ENCODE measurements at places on chromosomes 2 and 18.

GRCh38 chr18:67854340-67854739 is 337.8 kb upstream of the DSEL start:
- DNase-seq: no peak

- no peak for DNase-seq
These were observed 167.5 kb downstream of the ARL4C start for GRCh38 chr2:234329202-234329960.

- DNase-seq: no peak
These were observed 49.1 kb upstream of the IGFBP2 start for GRCh38 chr2:216584112-216584511.

DNA sequence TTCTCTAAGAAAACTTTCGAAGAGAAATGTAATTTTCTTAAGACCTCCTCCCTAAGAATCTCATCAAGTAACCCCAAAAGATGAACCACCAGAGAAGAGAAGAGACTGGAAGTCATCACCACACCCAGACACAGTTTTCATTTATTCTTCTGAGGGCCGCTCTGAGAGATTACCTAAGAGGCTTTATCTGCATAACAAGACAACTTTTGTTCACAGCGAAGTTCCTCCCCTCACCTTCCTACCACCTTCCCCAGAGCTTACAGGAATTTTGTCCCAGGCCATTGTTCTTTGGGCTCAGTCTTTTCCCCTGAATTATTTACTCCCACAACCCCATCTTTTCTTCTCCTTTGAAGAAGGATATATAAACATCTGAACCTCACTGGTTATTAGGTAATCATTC is 92.8 kb downstream of the AKAIN1 start:
- no peak for DNase-seq

GRCh38 chr2:205682239-205682970 is at the start of gene NRP2:
NRP2 (plus strand) TSS chr2:205682501; CDS start chr2:205683291, 790 bp downstream.
- peak; percentile 49 for DNase-seq

DNA sequence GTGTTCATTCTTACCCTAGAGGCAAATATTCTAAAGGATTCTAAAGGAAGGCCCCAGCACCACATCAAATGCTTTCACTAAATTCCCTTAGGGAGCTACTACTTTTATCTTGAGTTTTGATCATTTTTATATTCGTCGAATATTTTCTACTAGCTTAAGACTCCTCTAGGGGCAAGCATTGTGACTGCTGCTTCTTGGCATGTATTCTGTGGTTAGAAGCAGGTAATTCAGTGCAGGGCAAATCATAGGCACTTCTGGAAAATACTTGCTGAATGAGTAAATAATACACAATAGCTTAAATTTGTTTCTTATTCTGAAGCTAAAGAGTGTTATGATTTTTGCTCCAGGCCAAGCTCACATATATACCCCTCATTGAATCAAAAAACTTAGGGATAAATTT is 136.4 kb downstream of the LRP2 start:
- DNase-seq: no peak

DNA sequence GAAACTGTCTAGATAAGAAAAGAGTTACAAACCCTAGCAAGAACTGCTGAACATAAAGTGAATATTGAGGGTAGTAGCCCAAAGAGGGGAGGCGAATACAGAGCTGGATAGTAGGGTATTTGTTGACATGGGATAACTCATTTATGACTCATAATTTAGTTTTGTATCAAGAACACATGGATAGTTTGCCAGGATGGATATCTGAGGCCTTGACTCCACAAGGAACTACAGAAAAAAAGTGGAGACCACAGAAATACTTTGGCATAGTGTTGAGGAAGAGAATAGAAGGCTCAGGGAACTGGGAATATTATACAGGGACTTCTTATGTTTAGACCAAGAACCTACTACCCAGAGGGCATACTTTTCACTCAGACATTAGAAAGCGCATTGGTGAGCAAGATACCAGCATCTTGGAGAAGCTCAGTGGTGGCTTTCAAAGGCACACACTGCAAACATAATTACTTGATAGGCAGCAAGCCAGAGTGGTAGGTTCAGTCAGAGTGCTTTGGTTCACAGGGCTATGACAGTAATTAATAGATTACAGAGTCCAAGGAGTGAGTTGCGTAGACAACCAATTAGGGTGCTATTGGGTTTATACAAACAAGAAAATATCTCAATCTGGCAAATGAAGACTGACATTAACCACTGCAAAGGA is 51.9 kb upstream of the ZBTB7C start:
- no peak for DNase-seq

GRCh38 chr2:69805887-69806286 is 23.6 kb upstream of the GMCL1 start:
- DNase-seq: no peak

DNA sequence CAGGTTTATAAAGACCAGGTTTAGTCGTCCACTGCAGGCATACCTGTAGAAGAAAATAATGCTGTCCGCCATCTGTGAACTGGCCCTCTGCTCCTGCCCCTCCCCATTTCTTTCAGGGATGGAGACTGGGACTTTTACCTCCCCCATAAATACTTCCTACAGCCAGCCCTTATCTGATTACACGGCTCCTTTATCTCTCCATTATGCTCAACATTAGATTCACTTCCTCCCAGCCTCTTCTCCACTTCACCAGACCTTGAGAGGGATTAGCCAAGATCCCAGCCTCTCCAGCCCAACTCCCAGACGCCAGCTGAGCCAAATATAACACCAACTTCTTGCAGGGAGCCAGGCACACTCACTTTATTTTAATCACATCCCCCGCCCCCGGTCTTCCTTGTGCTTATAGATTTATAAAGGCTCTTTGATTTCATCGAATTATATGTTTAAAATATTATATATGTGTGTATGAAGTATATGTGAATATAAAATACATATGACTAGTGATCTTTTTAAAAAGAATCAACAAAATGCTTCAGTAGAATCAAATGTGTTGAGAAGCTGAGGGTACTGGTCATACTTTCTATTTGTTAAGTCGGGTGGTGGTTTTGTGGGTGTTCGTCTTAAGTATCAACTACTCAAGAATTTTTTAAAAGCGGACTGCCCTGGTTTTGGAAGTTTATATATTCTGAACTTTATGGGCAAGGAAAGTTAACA is 81.0 kb downstream of the SPRED2 start:
- DNase-seq: no peak

GRCh38 chr18:55743736-55744135 is 155.7 kb upstream of the TCF4 start:
- no peak for DNase-seq

- DNase-seq: no peak
These were observed 39.0 kb upstream of the SIX3 start for GRCh38 chr2:44902217-44903137.

- DNase-seq: no peak
These were observed 39.1 kb upstream of the HS6ST1 start for GRCh38 chr2:128357506-128358370.

- DNase-seq: no peak
These were observed 306.1 kb downstream of the NOL4 start for GRCh38 chr18:33918571-33918970.

GRCh38 chr2:157178874-157179273 is 78.6 kb upstream of the GALNT5 start:
- DNase-seq: no peak

- DNase-seq: no peak
These were observed 16.4 kb upstream of the RTTN start for GRCh38 chr18:70221915-70222278.

DNA sequence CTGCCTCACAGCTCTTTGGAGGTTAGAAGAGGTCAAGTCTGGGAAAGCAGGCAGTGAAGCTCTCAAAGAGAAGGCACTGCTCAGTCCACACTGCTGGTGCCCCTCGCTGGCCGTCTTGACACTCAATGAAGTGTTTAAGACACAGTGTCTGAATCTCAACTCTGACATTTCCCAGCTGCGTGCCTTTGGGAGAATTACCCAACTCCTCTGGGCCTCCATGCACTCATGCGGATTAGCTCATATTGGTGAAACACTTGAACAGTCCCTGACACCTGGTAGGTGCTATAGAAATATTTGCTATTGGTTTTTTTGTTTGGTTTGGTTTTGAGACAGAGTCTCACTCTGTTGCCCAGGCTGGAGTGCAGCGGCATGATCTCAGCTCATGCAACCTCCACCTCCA is 281.0 kb downstream of the SRBD1 start:
- no peak for DNase-seq

- DNase-seq: no peak
These were observed 93.1 kb downstream of the SLC8A1 start for GRCh38 chr2:40358783-40359182.

- DNase-seq: no peak
These were observed 493.0 kb downstream of the PLCL1 start for GRCh38 chr2:198297350-198297749.

- peak; percentile 48 for DNase-seq
These were observed 266.5 kb downstream of the NEDD4L start for GRCh38 chr18:58310517-58310916.

DNA sequence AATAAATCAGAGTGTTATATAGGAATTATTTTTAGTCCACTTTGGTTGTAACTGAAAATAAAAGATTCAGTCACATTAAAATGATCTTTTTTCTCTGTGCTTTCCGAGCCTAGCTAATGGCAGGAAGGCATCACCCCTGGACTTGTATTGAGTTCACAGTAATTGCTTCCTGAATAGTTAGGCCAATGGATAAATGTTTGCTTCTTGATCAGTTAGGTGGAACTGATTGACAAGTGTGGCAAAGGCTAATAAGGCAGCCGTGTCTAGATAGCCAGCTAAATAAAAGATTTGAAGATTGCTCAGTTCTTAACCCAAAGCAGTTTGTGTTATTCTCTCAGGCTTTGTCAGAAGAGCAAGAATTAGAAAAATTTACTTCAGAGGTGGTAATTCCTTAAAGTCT is 20.8 kb downstream of the FAM171B start:
- DNase-seq: no peak

DNA sequence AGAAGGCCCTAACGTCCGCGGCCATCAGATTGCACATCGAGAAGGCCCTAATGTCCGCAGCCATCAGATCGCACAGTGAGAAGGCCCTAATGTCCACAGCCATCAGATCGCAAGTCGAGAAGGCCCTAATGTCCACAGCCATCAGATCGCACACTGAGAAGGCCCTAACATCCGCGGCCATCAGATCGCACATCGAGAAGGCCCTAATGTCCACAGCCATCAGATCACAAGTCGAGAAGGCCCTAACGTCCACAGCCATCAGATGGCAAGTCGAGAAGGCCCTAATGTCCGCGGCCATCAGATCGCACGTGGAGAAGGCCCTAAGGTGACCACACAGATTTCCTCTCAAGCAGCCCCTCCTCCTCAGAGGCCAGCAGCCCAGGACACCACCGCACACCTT is 193.2 kb upstream of the PXDN start:
- DNase-seq: no peak

DNA sequence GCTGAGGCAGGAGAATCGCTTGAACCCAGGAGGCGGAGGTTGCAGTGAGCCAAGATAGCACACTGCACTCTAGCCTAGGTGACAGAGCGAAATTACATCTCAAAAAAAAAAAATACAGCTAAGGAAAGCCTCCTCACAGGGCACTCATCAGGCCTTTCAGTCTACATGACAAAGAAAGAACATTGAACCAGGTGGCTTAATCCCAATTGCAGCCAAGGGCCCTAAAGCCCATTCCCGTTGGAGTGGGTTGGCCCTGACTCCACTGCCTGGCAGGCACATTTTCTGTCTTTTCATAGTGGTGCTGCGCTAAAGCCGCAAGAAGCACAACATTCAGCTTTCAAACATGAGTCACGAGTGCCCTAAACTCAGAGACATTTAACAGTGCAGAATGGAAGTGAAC is 372.5 kb downstream of the RNF144A start:
- DNase-seq: no peak

DNA sequence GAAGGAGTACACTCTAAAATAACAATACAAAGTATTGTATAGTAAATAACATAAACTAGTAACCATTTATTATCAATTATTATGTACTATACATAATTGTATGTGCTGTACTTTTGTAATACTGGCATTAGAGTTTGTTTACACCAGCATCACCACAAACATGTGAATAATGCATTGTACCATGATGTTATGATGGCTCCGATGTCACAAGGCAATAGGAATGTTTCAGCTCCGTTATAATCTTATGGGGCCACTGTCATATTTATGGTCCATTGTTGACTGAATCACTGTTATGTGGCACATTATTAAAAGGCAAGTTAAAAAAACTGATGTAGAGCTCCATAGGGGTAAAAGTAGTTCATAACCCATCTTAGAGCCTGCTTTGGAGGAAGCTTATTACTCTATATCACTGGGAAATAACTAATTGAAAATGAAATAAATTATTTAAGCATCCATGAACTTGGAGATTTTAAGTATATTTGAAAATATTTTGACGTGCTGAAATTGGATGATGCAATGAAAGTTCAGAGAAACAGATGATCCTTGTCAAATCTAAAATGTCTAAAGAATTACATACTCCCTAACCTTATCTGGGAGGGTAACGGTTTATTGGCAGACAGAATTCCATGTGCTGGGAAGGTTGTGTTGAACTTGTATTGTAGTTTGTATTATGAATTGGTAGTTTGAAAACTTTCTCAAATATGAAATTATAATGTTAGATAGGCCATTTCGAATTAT is 2.4 kb downstream of the SKA1 start:
- DNase-seq: no peak

DNA sequence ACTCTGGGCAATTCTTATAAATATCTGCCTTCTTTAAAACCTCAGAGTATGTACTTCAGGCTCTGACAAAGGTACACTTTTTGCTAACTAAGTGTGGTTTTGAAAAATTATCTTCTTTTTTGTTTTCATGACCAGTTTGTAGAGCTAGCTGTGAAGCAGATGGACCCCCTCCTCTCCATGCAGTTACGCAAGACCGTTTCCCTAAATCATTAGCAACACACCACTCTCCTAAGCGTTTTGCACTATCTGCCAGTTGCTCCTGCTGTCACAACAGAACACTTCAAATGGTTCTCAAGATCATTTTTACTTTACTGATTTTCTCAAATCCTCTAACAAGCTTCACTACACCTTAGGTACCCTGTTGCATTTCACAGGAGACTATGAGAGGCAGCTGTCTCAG is 53.3 kb downstream of the GULP1 start:
- no peak for DNase-seq

- DNase-seq: no peak
These were observed 40.1 kb downstream of the NDUFAF7 start for GRCh38 chr2:37271376-37272067.

DNA sequence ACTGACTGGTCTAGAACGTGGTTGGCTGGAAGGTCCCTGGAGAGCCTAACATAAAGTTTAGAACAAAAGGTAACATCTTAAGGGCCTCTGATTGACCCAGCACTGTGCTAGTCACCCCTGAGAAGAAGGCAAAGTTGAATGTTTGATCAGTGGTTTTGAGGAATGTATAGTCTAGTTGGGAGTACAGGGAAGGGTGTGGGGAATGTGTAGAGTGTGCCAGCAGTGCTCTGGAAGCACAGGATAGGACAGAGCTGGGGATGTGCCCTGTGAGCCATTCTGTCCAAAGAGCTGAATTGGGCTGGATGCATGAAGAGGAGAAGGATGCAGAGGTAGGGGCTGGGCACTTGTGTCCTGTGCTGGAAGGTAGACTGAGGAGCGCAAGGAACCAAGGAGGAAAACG is 41.0 kb upstream of the DOCK10 start:
- DNase-seq: no peak

- DNase-seq: peak; percentile 32
These were observed 15.4 kb upstream of the MLPH start for GRCh38 chr2:237471438-237472186.
